Natural killer cell (primary cell): ENCODE measurements at places on chromosomes 16 and 17. TPM values are rescaled to one million over a fixed set of nuclear protein-coding genes. Genes with fewer than 3 reads are reported as not detected.

DNA sequence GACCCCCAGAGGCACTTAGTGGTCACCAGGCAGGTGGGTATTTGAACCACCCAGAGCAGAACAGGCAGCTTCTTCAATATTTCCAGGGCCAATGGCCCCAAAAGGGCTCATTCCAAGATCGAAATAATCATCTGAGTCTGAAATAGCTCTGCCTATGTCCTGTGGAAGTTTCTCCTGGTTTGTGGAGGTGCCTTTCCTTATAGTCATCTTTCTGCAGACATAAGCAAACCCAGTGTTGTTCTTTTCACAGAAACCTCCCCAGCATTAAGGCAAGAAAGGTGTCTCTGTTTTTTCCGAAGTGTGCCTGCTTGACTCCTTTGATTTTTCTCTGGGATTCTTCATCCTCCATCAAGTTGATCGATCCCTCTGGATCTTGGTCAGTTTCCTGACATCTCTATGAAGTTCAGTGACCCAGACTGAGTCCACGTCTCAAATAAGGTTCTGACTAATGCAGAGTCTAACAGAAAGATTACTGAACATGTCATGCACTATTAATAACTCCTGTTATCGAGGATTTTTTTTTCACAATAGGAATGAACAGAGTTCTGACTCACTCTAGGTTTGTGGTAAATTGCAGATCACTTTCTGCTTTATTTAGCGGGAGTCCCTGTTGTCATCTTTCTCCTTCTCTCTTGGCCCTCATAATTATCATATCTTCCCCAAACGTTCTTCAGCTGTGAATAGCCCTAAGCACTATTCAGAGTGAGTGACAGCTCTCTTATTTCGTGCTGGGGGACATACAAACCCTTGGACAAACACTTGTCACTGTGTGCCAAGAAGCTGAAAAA, 1.5 kb downstream of the LRRC3C start:
- no peak for DNase-seq

- no peak for DNase-seq
Observed at GRCh38 chr17:75985986-75986385, 6.9 kb downstream of the TEN1 start.

Gene SPNS2
- 0.43 TPM for total RNA-seq

Gene SCARF1
- 3.1 TPM for total RNA-seq

- peak; percentile 91 for DNase-seq
Observed at GRCh38 chr17:40559954-40560591, 5.2 kb downstream of the CCR7 start.

GRCh38 chr16:9738690-9739089, 443.5 kb downstream of the GRIN2A start:
- no peak for DNase-seq

GRCh38 chr17:77106874-77107358, 33.9 kb upstream of the SEC14L1 start:
- DNase-seq, result no peak

Gene HLF
- total RNA-seq, result 0.59 TPM

DNA sequence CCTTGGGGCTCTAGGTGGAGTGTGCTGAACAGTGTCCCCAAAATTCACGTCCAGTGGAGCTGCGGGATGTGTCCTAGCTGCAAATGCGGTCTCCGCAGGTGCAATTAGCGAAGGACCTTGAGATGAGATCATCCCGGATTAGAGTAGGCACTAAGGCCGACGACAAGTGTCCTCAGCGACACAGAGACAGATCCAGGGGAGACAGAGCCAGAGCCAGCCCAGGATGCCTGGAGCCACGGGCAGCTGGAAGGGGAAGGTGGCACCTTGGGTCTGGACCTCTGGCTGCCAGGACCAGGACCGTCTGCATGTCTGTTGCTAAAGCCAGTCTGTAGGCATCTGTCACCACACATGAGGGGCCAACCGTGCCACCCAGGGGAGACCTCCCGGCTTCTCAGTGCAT, 24.5 kb downstream of the SLC7A5 start:
- DNase-seq, result no peak

GRCh38 chr16:82004601-82005000, 6.7 kb downstream of the SDR42E1 start:
- DNase-seq, result no peak

DNA sequence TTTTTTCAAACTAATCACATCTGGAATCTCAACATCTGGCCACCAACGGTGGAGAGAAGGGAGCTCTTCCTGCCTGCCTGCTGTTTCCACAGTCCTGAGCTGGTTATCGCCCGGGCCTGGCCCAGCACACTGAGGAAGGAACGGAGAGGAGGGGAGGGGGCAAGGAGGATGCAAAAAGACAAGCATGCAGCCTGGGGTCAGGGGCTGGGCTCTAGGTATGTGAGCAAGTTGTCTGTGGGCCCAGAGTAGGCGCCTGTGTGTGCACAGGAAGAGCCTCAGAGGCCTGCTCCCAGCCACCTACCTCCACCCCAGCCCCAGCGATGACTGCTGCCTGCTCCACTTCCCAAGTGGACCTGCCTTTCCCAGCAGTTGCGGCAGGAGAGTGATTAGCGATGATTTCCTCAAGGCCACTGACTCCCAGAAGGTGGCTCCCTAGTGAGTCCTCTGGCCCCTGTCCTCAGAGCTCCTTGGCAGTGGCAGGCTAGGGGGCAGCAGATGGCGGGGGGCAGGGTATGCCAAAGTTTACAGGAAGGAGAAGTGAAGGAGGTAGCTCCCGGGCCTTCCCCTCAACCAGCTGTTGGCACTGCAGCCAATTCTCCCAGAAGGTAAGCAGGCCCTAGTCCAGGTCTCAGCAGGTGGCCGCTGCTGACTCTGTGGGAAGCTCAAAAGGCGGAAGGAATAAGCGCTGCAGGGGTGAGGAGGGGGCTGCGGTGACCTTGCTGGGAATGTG, 27.0 kb upstream of the RASD1 start:
- no peak for DNase-seq

DNA sequence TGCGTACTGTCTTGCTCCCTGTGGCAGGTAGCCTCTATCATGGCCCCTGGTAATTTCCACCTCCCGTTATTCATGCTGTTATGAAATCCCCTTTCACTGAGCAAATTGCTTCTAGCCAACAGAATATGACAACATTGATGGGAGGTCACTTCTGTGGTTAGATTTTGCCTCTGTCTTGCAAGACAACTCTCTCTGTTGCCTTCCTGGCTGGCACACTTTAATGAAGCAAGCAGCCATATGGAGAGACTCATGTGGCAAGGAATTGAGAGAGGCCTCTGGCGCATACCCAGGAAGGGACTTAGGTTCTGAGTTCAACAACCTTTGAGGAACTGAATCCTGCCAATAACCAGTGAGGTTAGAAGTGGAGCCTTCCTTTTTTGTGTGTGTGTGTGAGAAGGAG, 51.8 kb upstream of the GPRC5B start:
- no peak for DNase-seq

Gene KRT27
- not detected for total RNA-seq

DNA sequence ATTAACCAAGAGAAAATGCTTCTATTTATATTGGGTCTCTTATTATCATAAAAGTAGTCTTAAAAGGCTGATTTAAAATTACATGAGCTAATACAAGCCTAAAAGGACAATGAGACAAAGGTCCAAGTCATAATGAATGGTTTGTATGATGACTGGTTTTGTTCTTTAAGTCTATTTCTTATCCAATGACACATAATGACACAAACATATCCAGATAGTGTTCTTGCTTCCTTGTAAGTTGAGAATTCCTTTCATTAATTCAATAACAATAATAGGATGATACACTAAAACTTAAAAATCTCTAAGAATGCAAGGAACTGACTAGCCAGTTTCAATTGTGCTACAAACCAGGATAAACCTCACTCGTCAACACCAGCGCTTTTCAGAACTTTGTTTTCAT, 244.1 kb downstream of the CEP112 start:
- no peak for DNase-seq

DNA sequence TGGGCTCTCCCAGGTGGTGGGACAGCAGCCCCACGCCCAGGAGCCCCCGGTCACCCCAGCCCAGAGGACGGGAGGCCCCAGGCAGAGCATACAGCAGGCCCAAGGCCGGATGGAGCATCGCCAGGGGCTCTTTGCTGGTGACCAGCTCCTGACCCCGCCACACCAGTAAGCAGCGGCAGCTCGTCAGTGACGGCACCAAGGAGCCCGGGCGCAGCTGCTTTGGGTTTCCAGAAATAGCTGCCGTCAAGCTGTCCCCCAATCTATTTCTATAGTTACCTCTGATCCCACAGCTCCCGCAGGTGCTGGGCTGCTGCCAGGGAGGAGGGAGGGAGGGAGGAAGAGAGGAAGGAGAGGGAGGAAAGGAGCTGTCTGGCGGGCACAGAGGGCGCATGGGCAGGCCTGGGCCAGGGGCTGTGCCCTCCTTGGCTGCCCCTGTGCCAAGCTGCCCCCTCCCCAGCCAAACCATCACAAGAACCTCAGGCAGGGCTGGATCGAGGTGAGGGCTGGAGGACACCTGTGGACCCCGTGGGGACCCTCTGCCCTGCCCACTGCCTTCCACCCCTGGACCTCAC, 10.8 kb upstream of the RASD1 start:
- no peak for DNase-seq

DNA sequence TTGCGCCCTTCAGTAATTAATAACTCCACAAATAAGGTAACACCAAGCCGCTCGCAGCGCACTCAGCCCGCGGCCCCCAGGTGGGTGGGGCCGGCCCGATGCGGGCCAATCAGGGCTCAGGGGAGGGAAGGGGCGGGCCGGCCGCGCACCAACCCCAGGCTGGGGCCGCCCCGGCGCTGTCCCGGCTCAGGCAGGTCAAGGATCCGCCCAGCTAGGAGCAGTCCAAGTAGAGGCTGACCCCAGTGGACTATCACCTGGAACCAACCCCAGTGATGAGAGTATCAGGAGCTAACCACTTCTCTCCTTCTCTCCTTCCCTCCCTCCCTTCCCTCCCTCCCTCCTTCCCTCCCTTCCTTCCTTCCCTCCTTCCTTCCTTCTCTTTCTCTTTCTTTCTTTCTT, 110.8 kb downstream of the C16orf78 start:
- peak; percentile 38 for DNase-seq

- no peak for DNase-seq
Observed at GRCh38 chr16:53369921-53370320, 64.3 kb upstream of the RBL2 start.

Gene ACSM5
- not detected for total RNA-seq

DNA sequence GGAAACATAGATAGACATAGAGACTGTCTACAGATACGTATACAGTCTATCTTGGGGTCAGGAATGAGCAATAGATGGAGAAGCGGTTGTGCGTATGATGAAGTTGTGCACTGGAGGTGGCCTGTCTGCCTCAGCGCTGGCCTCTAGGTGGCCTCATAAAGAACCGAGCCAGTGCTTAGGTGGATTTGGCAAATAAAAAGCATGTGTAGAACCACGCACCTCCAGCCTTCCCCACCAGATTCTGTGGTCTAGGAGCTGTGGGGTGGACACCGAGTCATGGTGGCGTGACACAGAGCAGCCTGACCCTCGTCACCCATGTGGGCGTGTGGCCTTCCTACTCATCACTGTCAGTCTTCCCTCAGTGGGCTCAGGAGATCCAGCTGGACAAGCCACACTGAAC, 34.0 kb downstream of the PGS1 start:
- DNase-seq, result peak; percentile 53

- no peak for DNase-seq
Observed at GRCh38 chr17:37339321-37339720, 36.5 kb upstream of the C17orf78 start.

DNA sequence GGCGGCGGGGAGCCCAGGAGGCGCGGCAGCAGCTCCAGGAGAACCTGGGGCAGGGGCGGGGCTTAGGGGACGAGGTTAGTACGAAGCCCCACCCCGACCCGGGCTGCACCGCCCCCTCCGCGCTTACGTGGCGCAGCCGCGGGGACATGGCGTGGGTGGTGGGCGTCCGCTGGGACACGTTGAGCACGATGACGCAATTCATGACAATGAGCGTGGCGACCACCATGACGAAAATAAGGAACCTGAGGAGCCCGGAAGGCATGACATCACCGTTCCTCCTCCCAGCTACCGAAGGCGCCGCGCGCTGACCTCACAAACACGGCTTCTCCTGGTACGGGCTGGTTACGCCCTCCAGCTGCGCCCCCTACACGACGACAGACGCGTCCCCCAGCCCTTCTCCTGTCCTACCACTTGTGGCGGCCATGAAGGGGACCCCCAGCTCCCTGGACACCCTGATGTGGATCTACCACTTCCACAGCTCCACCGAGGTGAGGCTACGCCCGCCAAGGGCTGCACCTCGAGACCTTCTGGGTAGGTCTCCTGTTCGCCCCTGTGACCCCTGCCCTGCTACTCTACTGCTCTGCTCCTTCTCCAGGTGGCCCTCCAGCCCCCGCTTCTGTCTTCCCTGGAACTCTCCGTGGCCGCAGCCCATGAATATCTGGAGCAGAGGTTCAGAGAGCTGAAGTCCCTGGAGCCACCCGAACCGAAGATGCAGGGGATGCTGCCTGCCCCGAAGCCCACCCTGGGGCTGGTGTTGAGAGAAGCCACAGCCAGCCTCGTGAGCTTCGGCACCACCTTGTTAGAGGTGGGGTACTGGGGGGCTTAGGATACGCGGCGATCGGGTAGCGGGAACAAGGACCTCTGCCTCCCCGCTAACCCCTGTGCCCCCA, at the start of gene C17orf107:
Gene C17orf107 (plus strand): TSS at position 196 of the 890 bp plus-strand sequence. CDS start 227 bp downstream, at position 423.
- peak; percentile 97 for DNase-seq

DNA sequence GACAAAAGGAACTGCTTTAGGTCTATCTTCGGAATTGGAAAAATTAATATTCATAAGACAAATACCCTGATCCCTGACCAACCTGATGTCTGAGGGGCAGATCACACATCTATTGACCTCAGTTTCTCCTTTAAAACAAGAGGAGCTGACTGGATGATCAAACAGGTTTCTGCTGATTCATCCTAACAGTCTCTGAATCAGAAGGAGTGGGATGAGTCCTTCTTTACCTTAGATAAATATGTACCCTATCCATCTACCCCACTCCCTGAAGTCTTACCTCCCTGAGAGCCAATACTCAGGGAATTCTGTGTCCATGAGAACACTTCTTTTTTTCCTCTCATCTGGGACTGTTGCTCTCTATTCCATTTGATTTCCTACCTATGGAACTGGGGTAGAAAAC, 80.3 kb upstream of the CRHR1 start:
- no peak for DNase-seq

DNA sequence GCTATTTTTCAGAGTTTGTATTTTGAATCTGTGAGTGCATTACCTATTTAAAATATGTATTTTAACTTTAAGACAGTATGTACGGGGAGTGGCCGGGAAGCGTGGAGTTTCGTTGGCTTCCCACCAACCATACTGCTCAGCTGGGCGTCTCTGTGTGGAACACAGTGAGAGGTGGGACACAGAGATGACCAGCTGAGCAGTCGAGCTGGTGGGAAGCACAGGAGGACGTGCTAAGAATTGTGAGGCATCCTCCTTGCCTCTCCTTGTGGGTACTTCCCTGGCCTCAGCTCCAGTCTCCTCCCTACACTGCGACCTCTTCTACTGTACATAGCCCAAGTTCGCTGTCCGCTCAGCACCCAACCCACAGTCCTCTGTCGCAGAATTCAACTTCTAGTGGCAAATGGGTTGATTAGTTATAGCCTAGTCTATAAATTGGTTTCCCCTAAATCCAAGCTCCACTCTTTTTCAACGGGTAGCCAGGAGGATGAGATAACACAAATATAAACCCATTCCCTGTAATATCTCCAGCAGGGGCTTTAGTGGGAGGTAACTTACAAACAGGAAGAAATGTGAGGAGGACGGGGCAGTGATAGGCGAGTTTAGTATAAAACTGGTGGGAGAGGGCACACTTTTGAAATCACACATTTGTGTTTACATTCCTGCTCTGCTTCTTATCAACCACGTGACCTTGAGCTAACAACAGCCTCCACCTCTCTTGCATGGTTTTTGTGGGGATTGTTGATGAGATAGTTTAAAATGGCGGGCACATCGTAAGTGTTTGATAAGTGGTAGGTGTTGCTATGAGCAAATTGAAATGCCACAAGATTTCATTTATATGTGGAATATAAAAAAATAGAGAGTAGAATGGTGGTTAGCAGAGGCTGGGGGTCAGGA, 211.9 kb upstream of the HS3ST3A1 start:
- DNase-seq, result no peak
